ENCODE measurements at places on chromosomes 6 and 20.

DNA sequence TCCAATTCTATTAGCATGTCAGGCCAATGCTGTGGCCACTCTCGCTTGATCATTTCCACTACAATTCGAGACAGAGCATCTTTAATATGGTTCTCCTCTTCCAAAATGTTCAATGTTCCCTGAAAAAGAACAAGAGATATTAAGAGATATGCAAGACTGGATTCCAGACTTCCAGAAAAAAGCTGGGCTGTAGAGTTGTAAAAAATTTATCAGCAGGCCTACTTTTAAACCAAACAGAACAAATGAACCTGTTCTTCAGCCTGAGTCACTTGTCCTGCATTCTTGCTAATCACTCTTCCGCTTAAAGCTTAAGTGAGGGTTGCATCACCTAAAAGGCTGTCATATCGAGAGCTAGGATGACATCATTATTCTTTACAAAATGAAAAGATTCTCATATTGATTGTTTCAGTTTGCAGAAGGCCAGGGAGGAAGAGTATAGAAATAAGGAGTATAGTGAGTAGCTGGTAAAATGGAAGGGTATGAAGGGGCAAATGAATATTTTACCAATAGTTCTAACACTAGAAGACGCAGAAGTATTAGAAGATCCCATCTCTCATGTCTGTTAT lies 4.9 kb downstream of the XPO5 start:
- DNase-seq, result no peak

GRCh38 chr6:168667428-168667805 lies 226.4 kb downstream of the SMOC2 start:
- no peak for DNase-seq

GRCh38 chr20:1893721-1894470 lies 1.3 kb upstream of the SIRPA start:
- no peak for DNase-seq

GRCh38 chr20:5030348-5031205 lies 29.3 kb upstream of the SLC23A2 start:
- DNase-seq, result no peak

- no peak for DNase-seq
Measured at GRCh38 chr6:119934816-119935215, 585.3 kb upstream of the MAN1A1 start.

GRCh38 chr6:46719099-46719498 lies 16.1 kb downstream of the PLA2G7 start:
- no peak for DNase-seq
